ENCODE measurements at places on chromosomes 6 and 20.

DNA sequence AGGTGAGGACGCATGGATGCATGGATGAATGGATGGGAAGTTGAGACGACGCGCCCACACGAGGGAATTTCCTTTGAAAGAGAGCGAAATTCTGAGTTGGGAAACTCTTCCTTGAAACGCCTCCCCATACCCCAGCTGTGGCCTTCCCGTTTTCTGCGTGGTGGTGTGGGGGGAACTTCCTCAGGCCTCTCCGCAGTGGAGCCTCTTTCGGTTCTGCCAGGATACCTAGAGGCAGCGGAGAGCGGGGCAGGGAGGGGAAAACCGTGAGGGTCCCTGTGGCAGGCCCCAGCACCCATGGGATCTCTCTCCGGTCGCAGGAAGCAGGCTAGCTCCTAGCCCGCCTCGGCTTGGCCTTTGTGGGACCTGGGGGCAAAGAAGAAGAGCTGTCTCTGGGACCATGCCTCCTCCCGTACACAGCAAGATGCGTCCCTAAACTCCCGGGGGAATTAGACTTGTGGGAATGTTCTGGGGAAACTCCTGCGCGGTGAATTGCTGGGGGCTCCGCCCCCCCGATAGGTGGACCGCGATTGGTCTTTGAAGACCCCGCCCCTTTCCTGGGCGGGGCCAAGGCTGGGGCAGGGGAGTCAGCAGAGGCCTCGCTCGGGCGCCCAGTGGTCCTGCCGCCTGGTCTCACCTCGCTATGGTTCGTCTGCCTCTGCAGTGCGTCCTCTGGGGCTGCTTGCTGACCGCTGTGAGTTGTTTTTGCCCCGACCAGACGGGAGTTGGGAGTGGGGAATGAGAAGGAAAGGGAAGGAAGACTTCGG is at the start of gene CD40:
TSS of gene CD40 (plus strand) at position 611 of the 764 bp plus-strand sequence. CDS start at position 641, 30 bp downstream.
- DNase-seq, result peak; percentile 52

GRCh38 chr6:47759364-47759763 is 22.5 kb upstream of the OPN5 start:
- no peak for DNase-seq

- DNase-seq, result no peak
Observed at GRCh38 chr6:3261518-3261820, 2.7 kb downstream of the PSMG4 start.

GRCh38 chr20:59925899-59926298 is 7.5 kb downstream of the SYCP2 start:
- DNase-seq, result no peak

DNA sequence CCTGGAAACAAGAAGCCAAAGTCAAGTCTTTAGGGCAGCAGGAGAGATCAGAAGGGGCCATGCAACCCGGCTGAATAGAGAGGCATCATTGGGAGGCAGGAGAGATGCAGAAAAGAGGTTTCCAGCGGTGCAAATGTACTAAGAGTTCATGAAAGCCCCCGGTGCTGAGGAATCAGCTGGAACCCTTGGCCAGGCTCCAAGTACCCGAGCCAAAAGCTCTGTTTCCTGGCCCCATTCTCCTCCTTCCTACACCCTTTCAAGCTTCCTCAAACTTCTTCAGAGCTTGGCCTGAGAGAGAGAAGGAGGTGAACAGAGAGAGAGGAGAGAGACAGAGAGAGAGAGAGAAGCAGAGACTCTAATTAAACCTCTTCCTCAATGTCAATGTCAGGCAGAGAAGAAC is 433.5 kb downstream of the PRKN start:
- DNase-seq, result no peak

DNA sequence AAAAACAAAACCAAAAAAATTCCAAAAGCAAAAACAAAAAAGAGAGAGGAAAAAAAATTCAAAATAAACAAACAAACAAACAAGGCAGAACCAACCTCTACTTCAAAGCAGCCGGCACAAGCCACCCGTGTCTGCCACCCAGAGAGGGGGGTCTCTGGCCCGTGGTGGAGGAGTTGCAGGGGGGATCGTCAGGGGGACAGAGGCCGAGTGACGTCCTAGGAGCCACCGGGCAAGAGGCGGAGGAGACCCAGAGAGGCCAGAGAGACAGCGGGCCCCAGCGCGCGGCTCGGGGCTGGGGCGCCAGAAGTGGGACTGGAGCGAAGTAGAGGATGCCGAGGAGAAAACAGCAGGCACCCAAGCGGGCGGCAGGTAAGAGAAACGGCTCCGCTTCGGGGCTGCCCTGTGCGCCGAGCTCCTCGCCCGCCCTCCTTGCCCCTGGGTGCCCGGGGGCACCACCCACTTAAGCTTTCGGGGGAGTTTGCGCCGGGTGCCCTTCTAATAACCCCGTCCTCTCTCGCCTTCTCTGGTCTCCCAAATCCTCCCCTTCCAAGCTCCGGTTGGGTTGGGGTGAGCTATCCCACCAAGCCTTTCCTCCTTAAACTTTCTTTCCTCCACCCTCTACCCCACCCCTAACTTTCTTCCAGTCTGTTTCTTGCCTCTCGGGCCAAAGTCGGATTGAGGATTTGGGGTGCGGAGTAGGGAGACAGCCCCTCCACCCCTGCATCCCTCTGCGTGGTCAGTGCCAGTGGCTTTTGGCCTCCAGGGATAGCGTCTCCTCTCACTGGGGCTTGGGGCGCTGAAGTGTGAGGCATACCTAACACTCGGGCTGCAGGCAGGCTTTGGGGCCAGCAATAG is 1.0 kb downstream of the TSHZ2 start:
- no peak for DNase-seq

DNA sequence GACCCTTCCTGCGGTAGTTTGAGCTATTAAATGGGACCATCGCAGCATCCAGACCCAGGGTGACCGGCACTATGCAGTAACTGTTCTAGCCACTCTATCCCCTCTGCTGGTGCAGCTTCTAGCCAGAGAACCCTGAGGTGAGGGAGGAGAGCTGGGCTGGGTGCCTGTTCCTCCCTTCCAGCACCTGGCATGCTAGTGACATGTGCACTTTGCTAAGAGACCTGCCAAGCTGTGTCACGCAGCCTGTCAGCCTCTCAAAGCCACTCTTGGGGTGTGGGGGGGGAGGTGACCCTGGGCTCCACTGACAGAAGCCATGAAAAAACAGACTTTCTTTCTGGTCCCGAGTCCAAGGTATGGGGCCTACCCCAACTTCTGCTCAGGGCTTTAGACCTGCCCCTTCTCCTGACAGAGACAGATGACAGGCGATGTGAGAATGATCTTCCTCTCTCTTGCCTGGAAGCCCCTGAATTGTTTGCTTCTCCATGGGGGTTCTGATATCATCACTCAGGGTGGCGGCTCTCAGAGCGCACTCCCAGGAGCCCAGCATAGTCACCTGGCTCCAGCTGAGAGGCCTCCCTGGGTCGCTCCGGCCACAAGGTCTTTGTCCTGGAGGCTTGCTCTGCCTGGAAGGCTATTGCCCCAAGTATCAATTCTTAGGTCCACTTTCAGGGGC is 47.2 kb upstream of the MLN start:
- DNase-seq, result no peak

- DNase-seq, result peak; percentile 86
Observed at GRCh38 chr20:4956200-4956810, 45.0 kb downstream of the SLC23A2 start.

GRCh38 chr6:157795841-157796240 is 27.2 kb upstream of the SNX9 start:
- DNase-seq, result no peak

DNA sequence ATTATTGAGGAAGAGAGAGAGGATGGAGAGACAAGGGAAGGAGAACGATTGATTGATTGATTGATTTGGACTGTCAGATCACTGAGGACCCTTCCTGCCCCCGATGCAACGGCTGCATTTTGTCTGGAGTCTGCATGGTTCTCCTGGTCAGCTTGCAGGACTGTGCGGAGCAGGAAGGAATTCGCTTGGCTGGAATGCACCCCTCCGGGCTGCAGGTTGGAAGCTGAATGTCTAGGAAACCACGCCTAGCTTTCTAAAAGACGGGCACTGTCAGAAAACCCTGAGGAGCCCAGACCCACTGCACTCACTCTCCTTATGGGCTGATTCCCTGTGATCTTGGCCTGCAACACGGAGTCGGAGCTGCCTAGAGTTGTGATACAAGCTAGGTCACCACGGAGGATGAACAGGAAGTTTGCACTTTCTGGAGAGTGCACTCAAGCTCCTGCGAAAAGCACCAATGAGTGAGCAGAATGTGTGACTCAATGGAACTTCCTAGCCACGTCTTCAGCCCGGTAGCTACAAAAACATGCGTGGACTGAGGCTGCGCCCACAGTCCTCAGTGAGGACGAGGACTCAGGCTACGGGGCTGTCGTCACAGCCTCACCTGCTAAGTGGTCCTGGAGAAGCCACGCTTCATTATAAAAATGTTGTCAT is 14.4 kb downstream of the DACT2 start:
- DNase-seq, result no peak

GRCh38 chr20:34581341-34582184 is 23.0 kb downstream of the MAP1LC3A start:
- peak; percentile 75 for DNase-seq

- no peak for DNase-seq
Observed at GRCh38 chr6:118899948-118900347, 6.0 kb downstream of the ASF1A start.

DNA sequence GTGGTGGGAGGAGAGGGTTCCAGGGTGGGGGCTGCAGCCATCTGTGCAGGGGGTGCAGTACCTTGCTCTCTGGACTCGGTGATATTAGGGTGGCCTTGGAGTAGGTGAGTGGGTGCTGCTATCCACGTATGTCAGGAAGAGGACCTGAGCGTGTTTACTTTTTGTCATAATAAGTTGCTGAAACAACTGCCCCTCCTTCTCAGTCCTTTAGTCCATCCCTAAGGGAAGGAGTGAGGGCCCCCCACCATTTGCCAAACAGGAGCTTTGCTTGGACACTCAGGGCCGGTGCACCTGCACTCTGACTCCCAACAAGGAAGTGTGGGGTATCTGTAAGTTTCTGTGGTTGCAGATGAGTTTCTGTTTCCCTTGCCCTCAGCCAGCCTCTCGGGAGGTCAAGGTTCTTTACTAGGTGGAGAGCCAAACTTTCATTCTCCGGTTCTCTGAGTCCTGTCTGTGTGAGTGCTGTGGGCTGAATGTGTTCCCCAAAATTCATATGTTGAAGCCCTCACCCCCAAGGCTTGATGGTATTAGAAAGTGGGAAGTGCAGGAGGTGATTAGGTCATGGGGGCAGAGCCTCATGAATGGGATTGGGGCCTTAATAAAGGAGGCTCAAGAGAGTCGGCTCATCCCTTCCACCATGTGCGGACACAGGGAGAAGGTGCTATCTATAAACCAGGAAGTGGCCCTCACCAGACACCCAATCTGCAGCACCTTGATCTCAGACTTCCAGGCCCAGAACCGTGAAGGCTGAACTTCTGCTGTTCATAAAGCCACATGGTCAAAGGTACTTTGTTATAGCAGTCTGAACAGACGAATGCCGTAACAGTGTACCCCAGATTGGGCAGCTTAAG is 19.6 kb upstream of the CCR6 start:
- DNase-seq, result no peak

GRCh38 chr6:155543166-155543847 is 87.7 kb upstream of the NOX3 start:
- no peak for DNase-seq

GRCh38 chr6:43395776-43396175 is 26.3 kb upstream of the ZNF318 start:
- DNase-seq, result no peak

GRCh38 chr6:69601132-69601531 is 195.7 kb downstream of the LMBRD1 start:
- DNase-seq, result no peak

- no peak for DNase-seq
Observed at GRCh38 chr6:31091680-31092079, 20.7 kb downstream of the C6orf15 start.

- no peak for DNase-seq
Observed at GRCh38 chr6:158457131-158457530, 102.8 kb upstream of the TMEM181 start.

GRCh38 chr6:139509167-139509566 is 134.7 kb upstream of the CITED2 start:
- no peak for DNase-seq

DNA sequence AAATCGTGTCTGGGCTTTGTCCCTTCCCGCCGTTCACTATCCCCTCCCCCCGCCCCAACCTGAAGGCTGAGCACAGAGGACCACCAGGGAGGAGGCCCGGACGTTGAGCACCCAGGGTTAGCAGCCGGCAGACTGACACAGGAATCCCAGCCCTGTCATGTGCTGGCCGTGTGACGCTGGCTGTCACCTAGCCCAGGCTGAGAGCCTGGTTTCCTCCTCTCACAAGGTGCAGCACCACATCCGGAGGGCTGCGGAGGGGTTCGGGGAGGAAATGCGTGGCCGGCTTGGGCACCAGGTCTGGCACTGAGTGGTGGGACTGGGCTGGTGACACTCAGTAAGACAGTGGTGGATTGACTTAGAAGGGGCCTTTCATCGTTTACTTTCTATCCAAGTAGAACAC is 4.6 kb upstream of the LSM14B start:
- DNase-seq, result no peak

DNA sequence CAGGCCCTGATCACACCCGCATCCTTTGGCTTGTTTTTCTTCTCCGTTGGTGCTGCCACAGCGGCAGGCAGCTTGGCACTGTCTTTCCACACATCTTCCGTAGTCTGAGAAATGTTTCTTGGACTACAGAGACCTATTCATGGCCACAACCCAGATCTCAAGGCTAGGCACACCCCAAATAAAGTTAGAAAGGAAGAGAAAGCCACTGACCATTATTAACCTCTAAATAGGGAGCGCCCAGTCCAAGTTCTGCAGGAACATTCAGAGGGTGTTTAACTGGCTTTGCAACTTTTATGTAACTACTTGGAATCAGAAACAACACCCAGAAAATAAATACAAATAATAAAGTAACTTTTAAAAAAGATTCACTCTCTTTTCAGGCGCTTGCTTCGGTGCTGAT is 124.8 kb upstream of the NEDD9 start:
- no peak for DNase-seq

DNA sequence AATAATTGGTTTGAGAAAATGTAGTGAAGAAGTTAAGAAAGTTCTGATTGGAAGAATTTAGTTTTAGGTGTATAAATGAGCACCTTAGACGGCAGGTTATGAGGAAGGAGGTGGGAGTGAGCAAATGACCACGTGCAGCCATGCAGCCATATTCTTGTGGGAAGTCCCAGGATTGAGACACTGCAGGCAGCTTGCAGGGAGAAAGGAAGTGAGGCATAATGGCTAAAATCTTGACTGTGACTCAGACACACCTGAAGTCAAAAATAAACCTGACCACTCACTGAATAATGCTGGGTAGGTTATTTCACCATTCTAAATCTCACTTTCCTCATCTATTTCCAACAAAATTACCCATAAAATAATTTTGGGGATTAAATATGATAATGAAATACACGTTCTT is 16.6 kb downstream of the DSE start:
- peak; percentile 62 for DNase-seq
